ENCODE measurements at places on chromosomes 11 and 22. TPM values are rescaled to one million over a fixed set of nuclear protein-coding genes. Genes with fewer than 3 reads are reported as not detected.

The PHF21B gene
- total RNA-seq, result not detected

The OR4A16 gene
- not detected for total RNA-seq

The ELP4 gene
- 22.0 TPM for total RNA-seq

The WNT7B gene
- total RNA-seq, result 0.86 TPM

The CCDC34 gene
- total RNA-seq, result 8.0 TPM

The DHCR7 gene
- 180 TPM for total RNA-seq
